ENCODE measurements at places on chromosomes 7 and 10.
A peak's percentile ranks its signal among the peaks of the same experiment; 100 is the strongest.

DNA sequence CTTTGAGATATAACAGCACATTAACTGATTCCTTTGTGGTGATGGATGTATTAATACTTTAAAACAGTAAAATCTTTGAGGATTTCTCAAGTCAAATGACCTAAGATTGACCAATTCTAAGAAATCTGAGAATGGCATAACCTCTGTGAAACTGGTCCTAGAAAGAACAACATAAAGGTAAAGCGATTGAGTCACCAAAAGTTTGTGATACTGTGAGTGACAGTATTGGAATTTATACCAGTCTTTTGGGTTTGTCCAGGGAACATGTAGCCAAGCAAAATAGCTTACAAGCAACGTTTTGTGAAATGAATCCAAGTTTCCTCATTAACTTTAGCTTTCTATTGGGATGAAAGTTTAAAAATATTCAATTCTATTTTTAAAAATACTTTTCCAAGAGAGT lies 157.4 kb upstream of the TMEM196 start:
- no peak for DNase-seq

DNA sequence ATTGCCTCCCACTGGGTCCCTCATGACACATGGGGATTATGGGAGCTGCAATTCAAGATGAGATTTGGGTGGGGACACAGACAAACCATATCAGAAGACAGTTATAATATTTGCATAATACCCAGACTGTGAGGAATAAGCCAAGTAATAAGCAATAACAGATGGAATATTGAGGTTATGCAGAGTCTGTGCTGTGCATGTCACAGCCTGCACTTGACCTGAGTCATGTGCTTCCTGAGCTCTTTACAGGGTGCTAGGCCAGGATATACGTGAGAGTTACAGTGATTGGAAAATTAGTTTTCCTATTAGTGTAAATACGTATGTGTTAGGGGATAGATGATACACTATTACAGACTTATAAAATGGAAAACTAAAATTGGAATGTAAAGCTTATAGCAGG lies 288.7 kb downstream of the SDK1 start:
- no peak for DNase-seq

- no peak for DNase-seq
These were observed 81.4 kb upstream of the EMX2 start for GRCh38 chr10:117460846-117461765.

DNA sequence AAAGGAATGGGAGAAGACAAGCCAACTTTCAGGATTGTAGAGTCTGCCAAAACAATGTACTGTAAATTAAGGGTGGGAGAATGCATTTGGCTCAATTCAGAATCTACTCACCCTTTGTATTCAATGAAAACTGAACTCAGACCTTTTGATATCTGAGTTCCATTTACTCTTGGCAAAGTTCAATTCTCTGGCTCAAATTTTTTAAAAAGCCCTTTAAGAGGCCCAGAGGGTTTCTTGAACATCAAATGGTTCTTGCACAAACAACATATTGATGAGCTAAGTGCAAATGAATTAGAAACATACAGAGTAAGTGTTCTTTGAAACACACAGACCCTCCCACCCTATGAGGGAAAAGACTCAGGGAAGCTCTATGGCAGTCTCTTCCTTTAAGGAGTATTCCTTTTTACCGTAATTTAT lies 5.2 kb upstream of the XPNPEP1 start:
- DNase-seq, result no peak

- no peak for DNase-seq
These were observed 50.9 kb downstream of the DCLRE1A start for GRCh38 chr10:113802997-113803396.

DNA sequence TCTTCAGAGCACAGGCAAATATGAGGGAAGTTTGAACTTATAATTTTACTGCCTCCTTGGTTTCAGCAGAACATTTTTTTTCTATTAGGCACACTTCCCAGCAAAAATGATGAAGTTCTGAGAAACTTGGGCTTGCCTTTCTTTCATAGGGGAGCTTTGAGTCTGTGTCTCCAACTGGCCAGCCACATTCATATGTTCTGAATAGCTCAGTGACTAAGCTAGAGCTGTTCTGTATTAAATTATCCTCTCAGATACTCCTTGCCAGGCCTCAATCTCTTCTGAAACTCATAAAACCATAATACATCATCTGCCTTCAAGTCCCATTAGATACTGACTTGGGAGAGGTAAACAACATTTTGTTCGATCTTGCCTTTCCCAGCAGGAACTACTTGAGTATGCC lies 476.5 kb downstream of the GPAM start:
- DNase-seq, result no peak

DNA sequence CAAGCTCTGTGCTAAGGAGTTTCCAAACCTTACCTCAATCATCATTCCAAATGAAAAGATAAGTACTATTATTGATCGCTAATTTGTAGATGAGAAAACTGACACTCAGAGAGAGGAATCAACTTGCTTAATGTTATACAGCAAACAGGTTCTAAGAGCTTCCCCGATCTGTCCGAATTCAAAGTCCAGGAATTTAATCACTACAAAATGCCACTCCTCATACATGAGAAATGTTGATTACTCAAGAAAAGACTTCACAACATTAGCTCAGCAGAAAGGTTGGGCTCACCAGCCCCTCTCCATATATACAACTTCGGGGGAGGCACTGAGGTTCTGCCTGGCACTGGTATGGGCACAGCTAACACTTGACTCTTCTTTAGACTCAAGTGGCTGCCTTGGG lies 80.7 kb downstream of the SLC16A9 start:
- DNase-seq, result no peak

DNA sequence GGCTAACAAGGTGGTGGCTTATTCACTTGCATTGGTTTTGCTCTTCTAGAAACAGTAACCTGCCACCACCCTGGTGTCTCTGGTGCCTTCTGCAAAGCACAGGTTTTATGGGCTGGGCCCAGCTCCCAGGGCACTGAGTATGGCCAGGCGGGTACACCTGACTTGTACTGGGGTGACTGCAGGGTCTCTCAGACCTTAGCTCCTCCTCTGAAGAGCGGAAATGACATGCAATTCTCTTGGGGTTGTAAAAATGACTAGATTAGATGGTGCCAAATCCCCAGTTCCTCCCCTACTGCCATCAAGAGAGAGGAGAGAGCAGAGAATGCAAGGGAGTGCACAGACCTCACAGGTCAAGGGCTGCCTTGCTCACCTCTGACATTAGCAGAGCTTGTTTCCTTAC lies 14.7 kb downstream of the ESYT2 start:
- DNase-seq, result no peak

GRCh38 chr7:142892951-142893350 lies 7.4 kb upstream of the TRPV6 start:
- no peak for DNase-seq

DNA sequence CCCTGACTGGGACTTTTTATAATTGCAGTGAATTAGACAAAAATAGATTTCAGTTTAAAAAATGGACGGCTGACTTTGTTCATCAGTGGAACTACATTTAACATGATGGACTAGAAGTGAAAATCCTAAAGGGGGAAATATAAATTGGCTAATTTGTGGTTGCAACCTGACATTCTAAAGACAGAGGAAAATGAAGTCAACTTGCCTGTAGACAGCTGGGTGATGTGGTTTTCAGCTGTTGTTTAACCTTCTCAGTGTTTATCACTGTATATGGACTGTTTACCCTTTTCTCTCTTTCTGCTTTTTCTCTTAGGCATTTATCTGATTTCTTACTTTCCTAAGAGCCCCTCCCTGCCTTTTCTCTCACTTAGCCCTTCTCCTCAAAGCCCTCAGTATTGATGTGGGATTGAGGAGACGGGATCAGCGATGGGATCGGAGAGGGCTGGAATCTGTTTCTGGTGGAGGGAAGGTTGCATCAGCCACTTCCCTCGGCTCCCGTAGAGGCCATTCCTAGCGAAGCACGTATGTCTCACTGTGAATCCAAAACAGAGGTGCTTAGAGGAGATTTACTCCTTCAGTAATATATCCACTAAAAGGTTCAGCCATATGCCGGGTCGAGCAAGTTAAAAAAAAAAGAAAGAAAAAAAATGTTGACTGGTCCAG lies 109.0 kb upstream of the KLF6 start:
- no peak for DNase-seq

DNA sequence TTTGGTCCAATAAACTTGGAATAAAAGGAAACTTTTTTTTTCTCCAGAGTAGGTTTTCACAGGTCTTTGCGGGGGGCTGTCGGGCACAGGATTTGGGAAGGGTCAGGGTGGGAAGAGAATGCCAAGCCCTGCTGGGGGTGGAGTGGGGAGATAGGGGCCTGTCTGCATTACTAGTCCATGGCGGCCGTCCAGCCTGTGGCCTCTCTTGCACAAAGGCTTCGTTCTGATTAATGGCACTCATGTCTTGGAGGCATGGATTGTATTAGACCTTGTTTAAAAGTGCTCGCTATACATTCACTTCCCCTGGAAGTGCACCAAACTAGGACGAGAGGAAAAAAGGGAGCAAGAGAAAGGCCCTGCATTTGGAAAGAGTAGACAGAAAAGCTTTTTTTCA lies 37.2 kb downstream of the LRMDA start:
- DNase-seq, result no peak

DNA sequence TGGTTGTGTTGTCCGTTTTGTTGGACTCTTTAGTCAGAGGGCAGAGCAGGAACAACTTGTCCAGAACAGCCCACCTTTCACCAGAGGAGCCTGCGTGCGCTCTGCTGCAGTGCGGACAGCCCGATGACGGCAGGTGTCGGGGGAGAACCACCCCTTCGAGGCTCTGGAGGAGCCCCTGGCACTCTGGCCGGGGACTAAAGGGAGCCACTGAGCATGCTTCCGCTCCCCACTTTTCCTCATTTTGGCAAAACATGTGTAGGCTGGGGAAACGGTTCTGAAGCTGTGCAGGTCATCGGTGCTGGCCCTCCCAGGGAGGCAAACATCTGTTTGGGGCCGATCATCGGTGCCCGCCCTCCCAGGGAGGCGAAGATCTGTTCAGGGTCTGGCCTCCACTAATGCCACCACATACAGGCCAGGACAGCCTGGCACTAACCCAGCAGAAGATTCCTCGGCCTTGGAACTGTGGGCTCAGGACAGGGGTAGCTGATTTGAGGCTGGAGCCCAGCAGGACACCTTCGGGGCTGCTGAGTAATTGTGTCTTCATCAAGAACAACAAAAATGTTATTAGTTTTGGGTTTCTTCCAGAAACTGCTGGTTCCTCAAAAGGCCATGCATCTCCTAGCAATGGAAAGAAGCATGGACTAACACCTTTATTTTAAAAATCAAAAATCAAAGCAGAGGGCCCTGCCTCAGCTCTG lies 124.4 kb upstream of the TCERG1L start:
- DNase-seq, result no peak

DNA sequence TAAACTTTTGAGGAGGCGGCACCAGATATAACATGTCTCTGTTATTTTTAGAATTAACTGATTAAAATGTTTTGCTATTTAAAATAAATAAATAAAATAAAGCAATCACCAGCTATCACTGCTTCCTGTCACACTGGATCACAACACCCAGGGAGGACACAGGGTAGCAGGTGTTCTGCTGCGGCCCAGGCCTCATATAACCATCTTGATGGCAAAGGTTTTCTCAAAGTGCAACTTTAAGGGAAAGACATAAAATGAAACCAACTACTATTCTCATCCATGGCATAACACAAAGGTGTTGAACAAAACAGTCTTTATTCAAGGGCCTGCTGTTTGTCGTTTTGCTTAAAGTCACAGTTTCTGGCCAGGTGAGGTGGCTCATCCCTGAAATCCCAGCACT lies 23.2 kb downstream of the GPER1 start:
- DNase-seq, result no peak

- peak; percentile 84 for DNase-seq
These were observed at the start of gene SDK1 for GRCh38 chr7:3300651-3301448. TSS of gene SDK1 (plus strand) at chr7:3301252. CDS start at chr7:3301587, 335 bp downstream.

- DNase-seq, result no peak
These were observed 4.5 kb downstream of the LLCFC1 start for GRCh38 chr7:142943706-142944268.

DNA sequence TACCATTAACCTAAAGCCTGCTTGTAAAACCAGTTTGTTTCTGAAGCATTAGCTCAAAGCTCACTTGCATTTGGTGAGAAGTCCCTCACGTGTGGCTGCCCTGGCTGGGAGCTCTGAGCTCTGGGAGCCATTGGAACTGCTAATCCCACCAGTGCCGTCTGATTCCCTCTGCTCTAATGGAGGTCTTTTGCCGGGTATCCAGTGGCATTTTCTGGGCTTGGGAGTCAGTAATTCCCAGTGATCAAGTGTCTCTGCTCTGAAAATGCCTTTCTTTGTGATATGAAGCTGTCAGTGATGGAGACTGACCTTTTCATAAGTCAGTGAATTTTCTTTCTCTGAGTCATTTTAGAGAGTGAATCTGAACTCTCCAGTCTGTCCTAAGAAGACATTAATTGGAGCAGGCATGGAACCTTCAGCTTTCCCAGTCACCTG lies 36.9 kb upstream of the FAM20C start:
- no peak for DNase-seq

GRCh38 chr10:27619329-27619728 lies 115.2 kb downstream of the RAB18 start:
- no peak for DNase-seq

DNA sequence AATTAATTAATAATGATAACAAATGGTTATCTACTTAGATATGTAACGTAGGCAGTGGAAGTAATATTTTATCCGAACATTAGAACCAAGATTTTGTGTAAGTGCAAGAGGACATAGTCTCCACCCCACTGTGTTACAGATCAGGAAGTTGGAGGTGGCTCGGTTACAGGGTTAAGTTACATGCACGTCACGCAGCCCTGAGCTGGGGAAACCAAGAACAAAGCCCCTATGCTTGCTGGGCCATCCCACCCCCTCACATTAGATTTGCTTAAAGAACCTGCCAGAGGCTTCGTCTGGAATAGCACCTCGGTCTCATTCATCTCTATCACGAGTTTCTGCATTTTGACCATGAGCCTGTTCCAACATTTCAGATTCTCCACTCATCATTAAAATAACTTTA lies 214.1 kb downstream of the ADARB2 start:
- DNase-seq, result no peak

GRCh38 chr7:4079956-4080355 lies 602.1 kb upstream of the FOXK1 start:
- DNase-seq, result no peak

DNA sequence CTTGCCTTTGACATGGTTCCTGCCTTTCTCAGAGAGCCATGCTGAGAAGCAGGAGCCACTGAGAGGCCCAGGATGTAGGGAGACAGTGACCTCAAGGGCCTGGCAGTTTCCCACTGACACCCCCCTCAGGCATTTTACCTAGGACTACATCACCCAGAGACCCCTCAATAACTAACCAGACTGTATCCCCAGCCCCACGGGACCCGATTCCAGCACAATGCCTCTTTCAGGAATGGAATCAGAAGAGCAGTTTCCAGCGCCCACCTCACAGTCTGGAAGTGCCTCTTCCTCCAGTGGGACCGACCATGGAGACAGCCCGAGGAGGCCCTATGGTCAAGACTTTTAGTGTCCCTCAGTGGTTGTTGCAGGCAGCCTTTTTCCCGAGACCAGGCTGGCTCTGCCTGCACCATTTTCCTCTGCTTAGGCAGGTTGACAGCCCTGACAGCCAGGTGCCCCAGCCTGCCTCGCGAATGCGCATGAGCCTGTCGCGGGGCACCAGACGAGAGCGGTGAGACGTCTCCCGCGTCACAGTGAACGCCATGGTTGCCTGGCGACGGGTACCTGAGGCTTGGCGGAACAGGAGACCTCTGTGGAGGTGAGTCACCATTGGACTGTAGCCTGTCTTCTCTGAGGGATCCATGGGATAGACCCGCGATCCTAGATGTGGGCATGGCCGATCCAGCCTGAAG lies 28.4 kb upstream of the ZNF273 start:
- no peak for DNase-seq

Data from stimulated activated CD8-positive, alpha-beta memory T cell treated with anti-CD3 and anti-CD28 coated beads, Interleukin-7, amount 100 ng/mL, for 48 hours (primary cell).